Stimulated activated CD8-positive, alpha-beta memory T cell treated with anti-CD3 and anti-CD28 coated beads, Interleukin-4, amount 100 ng/mL, for 48 hours (primary cell): ENCODE measurements at places on chromosomes 12 and 14.

- DNase-seq: peak; percentile 71
Measured at GRCh38 chr14:95527387-95528002, 7.4 kb upstream of the GLRX5 start.

GRCh38 chr14:70935135-70935534 lies 27.9 kb downstream of the PCNX1 start:
- DNase-seq: no peak

- DNase-seq: no peak
Measured at GRCh38 chr12:127742231-127742630, 524.7 kb upstream of the TMEM132C start.

DNA sequence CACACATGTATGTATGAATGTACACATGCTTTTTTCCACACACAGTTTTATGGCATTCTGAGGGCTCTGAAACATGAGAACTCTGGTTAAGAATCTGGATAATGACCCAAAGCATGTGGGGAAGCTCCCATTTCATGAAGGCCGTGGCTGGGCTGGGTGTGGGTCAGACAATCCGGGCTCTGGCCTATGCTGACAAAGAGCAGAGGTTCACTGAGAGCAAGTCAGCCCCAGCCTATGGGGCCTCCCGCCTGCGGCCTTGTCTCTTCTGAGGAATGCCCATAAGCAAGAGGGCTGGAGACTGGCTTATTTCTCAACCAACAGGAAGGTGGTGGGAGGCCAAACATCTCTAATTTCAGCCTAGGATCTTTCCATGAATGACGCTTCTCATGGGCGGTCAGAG lies 8.5 kb downstream of the MYH6 start:
- no peak for DNase-seq

- no peak for DNase-seq
Measured at GRCh38 chr14:94884616-94885230, 114.8 kb upstream of the GSC start.
